ENCODE measurements at places on chromosomes 2 and 18. TPM values are rescaled to one million over a fixed set of nuclear protein-coding genes. Genes with fewer than 3 reads are reported as not detected.

L3MBTL4 gene
- total RNA-seq: not detected

CRYGD gene
- total RNA-seq: not detected

MRPL53 gene
- total RNA-seq: 57.1 TPM

NBAS gene
- total RNA-seq: 77.7 TPM

CCL20 gene
- total RNA-seq: 1.1 TPM

KCNE4 gene
- 3.1 TPM for total RNA-seq

SERPINB4 gene
- total RNA-seq: 0.14 TPM

BCS1L gene
- 17.9 TPM for total RNA-seq

LHCGR gene
- total RNA-seq: not detected

PROKR1 gene
- not detected for total RNA-seq

CXCR1 gene
- not detected for total RNA-seq

C2orf81 gene
- total RNA-seq: 1.6 TPM

ACTG2 gene
- total RNA-seq: 61.7 TPM

CRYGC gene
- not detected for total RNA-seq

UGT1A8 gene
- total RNA-seq: not detected

LDAH gene
- total RNA-seq: 17.5 TPM

TUBB8B gene
- not detected for total RNA-seq

SLC30A3 gene
- not detected for total RNA-seq

GRHL1 gene
- total RNA-seq: 0.22 TPM

RFTN2 gene
- total RNA-seq: not detected
